ENCODE measurements at places on chromosomes 1 and 21. TPM values are rescaled to one million over a fixed set of nuclear protein-coding genes. Genes with fewer than 3 reads are reported as not detected.

DNA sequence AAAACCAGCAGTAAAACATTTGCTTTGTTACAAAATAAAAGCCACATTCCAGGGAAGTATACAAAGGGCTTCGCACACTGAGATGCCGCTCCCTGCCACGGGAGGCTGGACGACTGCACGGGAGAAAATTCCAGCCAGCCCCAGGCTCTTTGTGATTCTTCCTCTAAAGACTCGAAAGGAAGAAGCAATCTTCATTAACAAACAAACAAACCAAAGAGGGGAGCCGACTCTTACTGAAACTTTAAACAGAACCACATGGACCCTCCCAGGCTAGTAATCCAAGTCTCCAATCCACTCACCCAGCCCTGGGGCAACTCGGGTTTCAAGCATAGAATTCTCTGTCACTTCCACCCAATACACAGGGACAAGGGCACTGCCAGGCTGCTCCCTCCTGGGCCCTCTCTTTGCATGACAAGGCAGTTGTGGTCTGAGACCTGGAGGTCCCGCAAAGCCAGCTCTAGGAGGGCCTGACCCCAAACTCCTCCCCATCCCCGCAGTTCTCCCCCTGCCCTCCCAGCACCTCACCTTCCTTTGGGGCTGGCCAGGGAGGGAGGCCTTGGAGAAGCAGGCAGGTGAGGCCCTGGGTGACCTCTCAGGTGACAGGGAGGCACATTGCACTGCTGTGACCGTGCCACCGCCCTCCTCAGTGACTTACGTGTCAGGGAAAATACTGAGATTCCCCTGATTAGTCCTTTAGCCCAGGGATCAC, 26.6 kb upstream of the COL18A1 start:
- peak; percentile 10 for DNase-seq

DNA sequence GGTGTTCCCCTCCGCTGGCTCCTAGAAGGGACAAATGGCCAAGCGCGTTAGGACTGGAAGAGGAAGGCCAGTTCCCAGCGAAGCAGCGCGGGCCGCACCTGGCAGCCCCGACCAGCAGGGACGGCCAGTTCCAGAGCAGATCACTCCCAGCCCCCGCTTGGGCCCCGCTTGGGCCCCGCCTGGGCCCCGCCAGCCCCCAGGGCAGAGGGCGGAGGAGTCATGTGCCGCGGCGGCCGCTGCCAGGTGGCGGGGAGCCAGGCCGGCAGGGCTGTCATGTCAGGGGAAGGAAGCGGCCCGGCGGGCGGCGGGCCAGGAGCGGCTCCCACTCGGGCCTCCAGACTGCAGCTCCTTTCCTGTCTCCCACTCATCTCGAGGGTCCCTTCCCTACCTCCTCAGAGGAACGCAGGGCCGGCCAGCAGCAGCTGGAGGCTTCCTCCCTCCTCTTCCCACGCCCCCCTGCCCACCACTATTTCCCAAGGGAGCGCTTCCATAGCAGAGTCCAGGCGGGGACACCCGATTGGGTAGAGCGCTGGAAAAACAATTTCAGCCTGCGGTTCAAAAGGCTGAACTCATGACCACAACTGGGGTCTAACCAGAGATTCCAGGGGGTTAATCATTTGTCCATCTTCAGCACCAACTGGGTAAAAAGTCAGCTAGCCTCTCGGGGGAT, 16.5 kb downstream of the ZNF697 start:
- peak; percentile 66 for DNase-seq

DNA sequence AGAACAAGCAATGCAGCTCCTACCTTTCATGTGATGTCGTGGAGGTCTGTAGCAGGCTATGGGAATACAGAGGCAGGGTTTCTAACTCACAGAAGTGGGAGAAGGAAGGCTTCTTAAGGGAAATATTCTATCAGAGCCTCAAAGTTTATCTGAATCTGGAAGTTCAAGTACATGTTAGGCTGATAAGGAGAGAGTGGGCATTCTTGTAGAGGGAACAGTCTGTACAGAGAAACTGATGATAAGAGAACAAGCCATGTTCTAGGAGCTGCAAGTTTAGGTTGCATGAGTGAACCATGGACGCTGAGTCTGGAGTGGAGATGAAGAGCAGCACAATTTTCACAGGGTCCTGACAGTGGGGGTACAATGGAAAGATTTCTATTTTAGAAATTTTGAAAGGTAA, 344.0 kb downstream of the CHRM3 start:
- no peak for DNase-seq

DNA sequence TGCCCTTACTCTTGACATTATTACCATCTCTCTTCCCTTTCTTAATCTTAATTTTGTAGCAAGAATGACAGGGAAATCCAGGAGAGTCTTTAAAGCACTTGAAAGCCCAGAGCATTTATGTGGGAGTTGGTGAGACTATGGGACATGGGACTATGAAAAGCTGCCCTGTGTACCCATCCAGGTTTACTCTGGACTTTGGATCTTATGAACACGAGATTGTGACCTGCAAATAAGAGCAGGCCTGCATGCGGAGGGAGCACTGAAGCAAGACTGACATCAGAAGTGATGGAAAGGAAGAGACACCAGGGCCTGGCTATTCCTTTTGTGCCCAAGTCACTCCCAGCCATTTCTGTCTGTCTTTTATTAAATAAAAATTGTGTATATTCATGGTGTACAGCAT, 209.6 kb downstream of the NUF2 start:
- DNase-seq = no peak

- no peak for DNase-seq
Measured at GRCh38 chr1:244466724-244467123, 5.7 kb downstream of the CATSPERE start.

- DNase-seq = no peak
Measured at GRCh38 chr1:33141216-33141615, 40.6 kb downstream of the TRIM62 start.

DNA sequence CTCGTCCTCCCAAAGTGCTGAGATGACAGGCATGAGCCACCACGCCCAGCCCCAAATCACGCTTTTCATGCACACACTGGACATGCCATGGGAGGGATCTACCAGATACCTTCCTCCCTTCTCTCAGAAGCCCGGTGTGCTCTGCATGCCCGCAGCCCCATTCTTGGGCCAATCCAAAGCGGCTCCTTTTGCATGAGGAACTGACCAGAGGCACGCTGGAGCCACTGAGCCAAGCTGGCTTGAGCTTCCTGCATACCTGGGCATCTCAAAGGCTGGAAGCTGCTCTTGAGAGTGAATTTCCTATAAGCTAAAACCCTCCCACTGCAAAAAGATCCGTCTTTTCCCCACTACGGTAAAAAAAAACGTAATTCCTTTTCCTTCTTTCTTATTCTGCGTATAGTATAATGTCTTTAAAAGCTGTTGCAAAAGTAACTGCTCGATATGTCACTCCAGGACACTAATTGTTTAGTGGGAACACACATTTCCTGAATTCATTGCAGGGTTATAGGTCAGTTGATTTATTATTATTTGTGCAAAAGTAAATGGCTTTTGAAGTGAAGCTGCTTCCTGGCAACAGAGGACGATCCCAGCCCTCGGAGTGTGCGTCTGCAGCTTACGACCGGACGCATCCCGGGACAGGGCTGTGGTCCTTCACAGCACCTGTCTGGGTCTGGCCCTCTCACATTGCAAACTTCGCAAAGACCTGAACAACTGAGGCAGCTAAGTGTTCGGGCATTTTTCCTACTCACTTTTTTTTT, 61.8 kb upstream of the ETS2 start:
- no peak for DNase-seq

DNA sequence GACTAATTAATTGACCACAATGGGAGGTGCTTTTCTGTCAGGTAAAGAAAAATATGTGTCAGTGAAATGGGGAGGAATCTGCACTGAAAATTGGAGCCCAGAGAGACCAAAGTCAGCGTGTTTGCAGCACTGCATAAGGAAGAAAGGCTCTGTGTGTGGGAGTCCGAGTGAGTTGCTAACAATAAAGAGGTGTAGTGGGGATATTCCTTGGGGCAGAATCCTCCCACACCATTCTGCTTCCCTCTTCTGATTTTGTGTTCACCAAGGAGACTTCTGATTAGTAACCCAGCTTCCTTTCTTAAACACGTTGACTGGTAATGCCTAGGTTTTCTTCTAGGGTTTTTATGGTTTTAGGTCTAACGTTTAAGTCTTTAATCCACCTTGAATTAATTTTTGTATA, 240.5 kb downstream of the RPS6KC1 start:
- no peak for DNase-seq

DNA sequence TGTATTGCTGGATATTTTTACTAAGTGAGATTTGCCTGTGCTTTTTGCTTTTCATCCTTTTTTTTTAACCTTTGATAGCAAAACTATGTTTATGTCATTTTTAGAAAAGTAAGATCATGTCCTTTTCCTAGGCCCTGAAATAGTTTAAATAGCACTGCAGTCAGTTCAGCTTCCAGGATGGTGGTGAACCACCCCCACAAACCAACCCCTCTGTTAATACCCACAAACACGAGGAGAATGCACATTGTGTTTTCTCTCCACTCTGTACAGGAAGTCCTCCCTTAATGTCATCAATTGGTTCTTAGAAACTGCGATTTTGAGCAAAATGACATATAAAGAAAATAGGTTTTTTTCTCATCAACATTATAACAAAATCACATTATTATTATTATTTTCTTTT, 117.7 kb upstream of the DSCAM start:
- no peak for DNase-seq

- no peak for DNase-seq
Measured at GRCh38 chr1:44437107-44437716, 32.2 kb downstream of the RNF220 start.

- DNase-seq = no peak
Measured at GRCh38 chr1:213326281-213327016, 275.4 kb downstream of the RPS6KC1 start.

DNA sequence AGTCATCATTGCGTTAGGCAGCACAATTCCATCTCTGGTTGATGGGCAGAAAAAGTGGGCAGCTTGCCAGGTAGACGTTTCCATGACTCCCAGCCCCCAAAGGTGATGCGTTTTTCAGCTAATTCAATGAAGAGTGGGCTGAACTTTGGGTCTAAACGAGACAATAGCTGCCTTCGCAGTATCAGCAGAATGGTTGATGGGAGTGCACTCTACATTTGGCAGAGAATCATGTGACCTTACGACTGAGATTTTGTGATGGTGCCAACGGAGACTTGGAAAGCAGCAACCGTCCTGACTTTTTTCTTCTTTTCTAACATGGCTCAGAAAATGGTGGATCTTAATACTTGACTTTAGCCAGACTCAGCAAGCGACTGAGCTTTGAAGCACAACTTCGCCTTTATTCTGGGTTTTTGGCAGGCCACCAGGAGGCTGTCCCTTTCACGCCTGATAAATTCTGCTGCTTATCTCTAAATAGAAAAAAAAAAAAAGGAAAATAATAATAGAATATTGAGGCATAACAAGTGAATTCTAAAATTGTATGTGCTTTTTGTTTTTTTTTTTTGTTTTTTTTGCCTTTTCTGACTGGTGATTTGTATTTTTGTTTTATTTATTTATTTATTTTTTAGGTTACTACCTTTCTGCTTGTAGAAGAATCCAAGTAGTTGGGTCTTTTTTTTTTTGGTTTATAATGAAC, 804.8 kb downstream of the USP25 start:
- DNase-seq = peak; percentile 98

- DNase-seq = peak; percentile 11
Measured at GRCh38 chr1:95953015-95953414, 719.0 kb downstream of the RWDD3 start.

GRCh38 chr1:187034501-187034900, 205.8 kb downstream of the PLA2G4A start:
- DNase-seq = no peak

GRCh38 chr1:114671011-114671938, 1.4 kb upstream of the DENND2C start:
- peak; percentile 44 for DNase-seq

GRCh38 chr1:25458541-25459298, 28.0 kb downstream of the MACO1 start:
- DNase-seq = no peak

GRCh38 chr1:153572569-153573015, 6.9 kb upstream of the S100A2 start:
- DNase-seq = peak; percentile 85

- DNase-seq = peak; percentile 59
Measured at GRCh38 chr1:86914998-86915736, 732 bp downstream of the HS2ST1 start.

GRCh38 chr1:45172005-45172404, 34.4 kb downstream of the ZSWIM5 start:
- peak; percentile 22 for DNase-seq

GRCh38 chr1:2575801-2576663, 10.5 kb upstream of the PRXL2B start:
- DNase-seq = no peak

The MYCL gene
- total RNA-seq = 0.81 TPM

The TNNT2 gene
- not detected for total RNA-seq

The GJC2 gene
- total RNA-seq = 2.0 TPM

The IL20 gene
- total RNA-seq = not detected

The LCE2C gene
- total RNA-seq = not detected
